ENCODE measurements at places on chromosomes 1 and 21.

DNA sequence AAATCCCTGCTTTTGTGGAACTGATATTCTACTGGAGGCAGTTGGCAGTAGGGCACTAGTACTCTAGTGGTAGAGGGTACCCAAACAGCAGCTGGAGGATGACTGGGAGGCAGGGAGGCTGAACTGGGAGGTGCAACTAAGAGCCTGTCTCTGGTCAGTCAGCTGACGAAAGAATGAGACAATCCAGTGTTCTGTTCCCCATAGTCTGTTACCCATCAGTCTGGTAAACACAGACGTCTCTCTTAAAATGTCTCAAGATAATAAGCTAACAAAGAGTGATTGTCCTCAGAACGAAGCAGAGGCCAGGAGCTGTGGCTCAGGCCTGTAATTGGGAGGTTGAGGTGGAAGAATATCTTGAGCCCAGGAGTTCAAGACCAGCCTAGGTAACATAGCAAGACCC, 30.4 kb downstream of the TFAP2E start:
- DNase-seq: peak; percentile 13

DNA sequence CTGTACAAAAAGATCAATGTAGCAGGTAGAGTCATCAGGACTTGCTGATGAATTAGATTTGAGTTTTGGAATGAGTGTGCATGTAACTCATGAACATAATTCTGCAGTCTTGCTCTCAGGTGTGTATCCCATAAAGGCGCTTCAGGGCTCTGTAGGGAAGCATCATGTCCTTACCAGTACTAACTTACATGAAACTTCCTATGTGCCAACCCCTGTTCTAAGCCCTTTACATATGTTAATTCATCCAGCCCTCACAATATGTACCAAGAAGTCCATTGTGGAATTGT, 2.1 kb upstream of the FCRLB start:
- no peak for DNase-seq

- DNase-seq: peak; percentile 83
Measured at GRCh38 chr1:103220631-103221041, 112.3 kb upstream of the COL11A1 start.

- no peak for DNase-seq
Measured at GRCh38 chr1:107473065-107473464, 332.2 kb downstream of the NTNG1 start.

GRCh38 chr1:41864471-41865040, 54.2 kb downstream of the HIVEP3 start:
- DNase-seq: no peak

GRCh38 chr1:202836623-202837403, 26.1 kb downstream of the PCAT6 start:
- no peak for DNase-seq

DNA sequence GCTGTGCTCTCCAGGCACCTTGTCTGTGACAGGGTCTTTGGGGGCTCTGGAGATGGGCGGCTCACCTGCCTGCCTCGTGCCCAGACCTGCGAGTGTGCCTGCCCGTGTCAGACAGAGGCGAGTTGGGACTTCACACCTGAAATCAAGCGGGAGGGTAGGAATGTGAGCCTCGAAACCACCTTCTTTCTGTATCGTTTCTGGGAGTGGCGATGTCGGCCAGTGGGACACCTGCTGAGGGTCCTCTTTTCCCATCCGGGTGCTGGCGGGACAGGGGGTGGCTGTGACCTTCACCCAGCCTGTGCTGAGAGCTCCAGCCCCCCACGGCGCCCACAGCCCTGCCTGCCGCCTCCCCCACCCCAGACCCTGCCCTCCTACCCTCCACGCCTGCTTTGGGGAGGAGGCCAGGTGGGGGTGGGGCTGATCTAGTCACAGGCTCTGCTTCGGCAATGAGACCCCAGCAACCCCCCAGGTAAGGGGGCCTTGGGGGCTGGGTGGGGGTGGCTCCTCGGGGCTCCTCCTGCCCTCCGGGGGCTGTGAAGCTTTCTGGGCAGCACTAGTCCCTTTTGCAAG, 15.6 kb upstream of the FAAP20 start:
- DNase-seq: no peak

GRCh38 chr1:12501661-12502060, 116.3 kb downstream of the DHRS3 start:
- DNase-seq: peak; percentile 51

GRCh38 chr1:158806916-158807536, 24.1 kb upstream of the MNDA start:
- DNase-seq: peak; percentile 12

DNA sequence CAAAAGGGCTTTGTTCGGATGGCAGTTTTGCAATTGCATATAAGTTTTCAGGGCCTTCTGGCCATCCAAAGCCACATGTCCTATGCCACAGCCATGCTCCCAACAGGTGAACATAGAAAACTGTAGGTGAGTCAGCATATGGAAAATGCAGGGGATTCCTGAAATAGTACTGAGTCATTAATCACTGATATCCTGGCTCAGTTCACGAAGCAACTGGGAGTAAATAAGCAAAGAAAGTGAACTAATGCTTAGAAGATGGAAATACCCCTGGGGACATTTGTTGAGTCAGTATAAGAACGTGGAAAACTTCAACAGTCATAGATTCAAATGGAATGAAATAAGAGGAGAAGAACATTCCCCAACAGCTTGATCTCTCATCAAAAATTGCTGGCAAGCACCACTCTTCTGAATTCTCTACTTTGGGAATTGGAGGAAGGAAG, 148.9 kb upstream of the RUNX1 start:
- peak; percentile 88 for DNase-seq

GRCh38 chr1:193729429-193729828, 543.0 kb upstream of the B3GALT2 start:
- DNase-seq: peak; percentile 37

- DNase-seq: peak; percentile 33
Measured at GRCh38 chr1:41856944-41857285, 61.8 kb downstream of the HIVEP3 start.

DNA sequence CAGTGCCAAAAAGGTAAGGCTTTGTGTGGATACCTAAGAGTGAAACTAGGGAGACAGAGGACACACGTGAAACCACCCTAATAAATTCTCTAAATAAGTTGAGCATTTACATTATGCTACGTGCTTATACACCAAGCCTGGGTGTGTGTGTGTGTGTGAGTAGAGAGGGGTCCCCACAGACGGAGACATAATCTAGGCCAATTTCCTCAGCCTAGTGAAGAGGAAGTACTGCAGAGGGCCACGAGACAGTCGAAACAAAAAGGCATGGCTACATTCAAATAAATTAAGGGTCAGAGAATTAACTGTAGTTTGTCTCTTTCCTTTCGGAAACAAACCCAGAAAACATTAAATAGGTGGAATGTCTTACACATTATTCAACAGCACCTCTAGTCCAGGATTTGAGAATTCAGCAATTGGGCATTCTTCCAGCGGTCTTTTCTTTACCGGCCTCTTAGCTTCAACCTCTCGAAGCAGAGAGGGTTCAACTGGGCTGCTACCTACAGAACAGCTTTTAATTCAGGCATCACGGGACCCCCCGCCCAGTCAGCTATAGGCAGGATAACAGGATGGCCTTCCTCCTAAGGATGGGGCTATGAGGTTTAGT, 75.0 kb downstream of the DESI2 start:
- DNase-seq: no peak

GRCh38 chr1:226875641-226876295, 5.4 kb downstream of the PSEN2 start:
- peak; percentile 53 for DNase-seq

Measured in choroid plexus epithelial cell (primary cell).